LNCaP clone FGC (cell line): ENCODE measurements at places on chromosomes 13 and 19.

DNA sequence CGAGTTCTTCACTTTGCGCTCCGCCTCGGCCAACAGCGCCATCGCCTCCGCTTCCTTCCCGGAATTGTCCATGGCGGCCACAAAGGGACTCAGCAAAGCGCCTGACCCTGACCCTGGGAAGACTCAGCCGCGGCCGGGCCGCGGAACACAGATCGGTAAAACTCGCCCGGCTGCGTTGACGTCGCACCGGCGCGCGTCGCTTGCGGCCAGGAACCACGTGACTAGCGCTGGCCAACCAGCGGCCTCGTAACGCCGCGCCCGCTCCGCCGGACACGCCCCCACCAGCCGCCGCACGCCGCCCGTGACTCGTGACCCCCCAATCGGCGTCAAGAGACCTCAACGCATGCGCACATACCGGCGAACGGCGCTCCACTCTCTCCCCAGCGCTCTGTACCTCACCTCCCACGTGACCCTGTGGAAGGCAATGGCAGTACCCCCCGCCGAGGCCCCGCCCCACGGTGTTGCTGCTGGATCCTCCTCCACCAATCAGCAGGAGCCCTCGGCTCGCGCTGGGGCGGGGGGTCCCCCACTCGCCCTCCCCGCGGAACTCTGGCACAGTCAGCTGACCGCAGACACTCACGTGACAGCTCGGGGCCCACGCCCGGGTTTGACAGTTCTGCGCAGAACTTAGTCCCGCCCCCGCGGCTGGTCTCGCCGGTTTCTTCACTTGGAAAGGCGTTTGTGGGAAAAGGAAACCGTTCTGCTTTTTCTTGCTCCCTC lies at the start of gene NAPA:
NAPA (minus strand) TSS at position 195 of the 720 bp plus-strand sequence; CDS start at position 72, 123 bp downstream.
- DNase-seq: peak; percentile 96

DNA sequence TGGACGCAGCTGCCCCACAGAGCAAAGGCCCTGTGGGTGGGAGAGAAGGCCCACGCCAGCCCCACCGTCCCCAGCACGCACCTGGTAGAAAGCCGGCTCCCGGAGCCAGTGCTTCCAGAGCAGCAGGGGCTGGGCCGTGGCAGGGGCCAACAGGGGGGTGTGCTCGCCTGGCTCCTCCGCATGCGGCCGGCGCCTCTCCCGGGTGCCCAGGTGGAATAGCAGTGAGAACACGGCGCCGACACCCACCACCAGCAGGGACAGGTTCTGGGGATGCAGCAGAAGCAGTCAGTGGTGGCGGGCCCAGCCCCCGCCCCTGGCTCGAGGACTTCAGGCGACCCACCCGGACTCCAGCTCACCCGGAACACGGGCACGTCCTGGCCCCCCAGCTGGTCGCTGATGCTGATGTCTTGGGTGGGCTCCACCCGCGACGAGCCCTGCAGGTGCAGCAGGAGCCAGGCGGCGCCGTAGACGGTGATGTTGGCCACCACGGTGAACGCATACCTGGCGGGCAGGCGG lies 8.9 kb downstream of the TEKTIP1 start:
- no peak for DNase-seq

DNA sequence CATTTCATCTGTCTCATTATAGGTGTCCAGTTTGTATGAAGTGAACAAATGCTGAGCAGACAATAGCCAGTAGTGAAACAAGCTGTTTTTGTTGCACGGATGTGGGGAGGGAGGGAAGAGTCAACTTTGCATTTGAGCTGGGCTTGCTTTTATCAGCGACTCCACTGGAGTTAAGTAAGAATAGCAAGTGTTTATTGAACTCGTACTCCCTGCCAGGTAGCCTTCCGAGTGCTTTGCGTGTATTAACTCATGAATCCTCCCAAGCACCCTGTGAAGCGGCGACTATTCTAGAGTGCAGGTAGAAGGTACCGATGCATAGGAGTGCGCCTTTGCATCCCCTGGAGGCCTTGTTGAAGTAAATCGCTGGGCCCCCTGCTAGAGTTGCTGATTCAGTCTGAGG lies 4.7 kb upstream of the ZNF444 start:
- no peak for DNase-seq

- DNase-seq: no peak
Observed at GRCh38 chr13:70249332-70250064, 141.2 kb upstream of the KLHL1 start.

DNA sequence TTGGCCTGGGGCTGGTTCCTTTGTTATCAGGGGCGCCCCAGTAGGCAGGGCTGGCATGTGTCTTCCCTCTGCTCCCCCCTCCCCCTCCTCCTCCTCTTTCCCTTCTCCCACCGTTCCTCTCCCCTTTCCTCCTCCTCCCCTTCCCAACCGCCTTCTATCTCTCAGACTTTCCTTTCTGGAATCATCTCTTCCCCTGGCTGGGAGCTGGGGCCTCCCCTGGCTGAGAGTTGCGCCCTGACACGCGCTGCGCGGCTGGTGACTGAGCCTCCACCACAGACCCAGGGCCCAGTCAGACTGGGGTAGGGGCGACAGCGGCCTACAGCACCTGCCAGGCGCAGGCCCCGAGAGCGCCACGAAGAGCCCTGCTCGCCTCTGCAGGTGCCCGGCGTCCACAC lies 2.8 kb downstream of the PNMA8B start:
- DNase-seq: no peak

DNA sequence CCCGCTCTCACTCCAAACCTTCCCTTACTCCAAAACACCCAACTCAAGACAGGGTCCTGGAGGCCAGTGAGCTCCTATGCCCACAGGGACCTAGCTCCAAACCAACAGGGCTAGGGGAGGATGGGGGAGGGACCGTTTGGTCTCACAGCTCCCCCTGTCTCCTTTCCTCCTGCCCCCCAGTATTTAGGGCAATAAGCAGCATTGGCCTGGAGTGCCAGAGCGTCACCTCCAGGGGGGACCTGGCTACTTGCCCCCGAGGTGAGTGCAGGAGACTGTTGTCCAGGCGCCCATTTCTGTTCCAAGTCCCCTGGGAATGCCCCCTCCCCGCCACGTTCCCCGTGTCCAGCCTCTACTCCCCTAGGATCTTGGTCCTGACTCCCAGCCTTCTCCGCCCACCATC lies 792 bp downstream of the RETN start:
- no peak for DNase-seq
